Panc1 (cell line): ENCODE measurements at places on chromosomes 5 and 9.

GRCh38 chr9:86577420-86578333 is 223.5 kb upstream of the TUT7 start:
- no peak for DNase-seq

DNA sequence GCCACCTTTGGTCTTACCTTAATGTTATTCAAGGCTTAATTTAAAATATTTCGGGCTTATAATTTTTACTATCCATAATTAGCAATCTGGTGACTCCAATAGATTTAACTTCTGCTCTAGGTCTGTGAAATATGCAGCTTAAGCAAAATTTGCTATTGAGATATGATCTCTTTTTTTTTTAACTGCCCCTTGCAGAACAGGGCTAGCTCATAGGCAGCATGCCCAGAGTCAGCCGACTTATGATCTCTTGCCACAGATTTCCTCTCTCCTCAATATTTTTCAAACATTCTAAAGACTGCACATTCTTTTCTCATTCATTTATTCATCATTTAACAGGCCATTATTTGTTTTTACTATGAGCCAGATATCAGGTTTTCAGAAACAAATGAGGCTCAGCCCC is 4.5 kb downstream of the TTC23L start:
- no peak for DNase-seq

DNA sequence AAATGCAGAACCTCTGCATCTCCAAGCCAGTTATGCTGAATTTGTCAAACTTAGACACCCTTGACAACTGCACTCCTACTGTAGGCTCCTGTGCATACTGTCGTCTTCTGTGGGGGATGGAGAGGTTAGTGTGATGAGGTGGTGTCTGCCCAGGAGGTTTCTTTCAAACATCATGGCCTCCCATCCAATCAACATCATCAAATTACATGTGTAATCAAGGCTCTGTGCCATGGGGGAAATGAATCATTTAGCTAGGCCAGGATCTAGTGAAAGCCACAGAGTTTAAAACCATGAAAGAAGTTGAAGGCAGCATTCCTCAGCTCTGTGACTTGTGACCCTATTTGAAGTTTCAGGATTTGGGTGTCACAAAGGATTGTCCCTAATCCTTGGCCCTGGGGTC is 240.6 kb downstream of the MARCHF11 start:
- no peak for DNase-seq

DNA sequence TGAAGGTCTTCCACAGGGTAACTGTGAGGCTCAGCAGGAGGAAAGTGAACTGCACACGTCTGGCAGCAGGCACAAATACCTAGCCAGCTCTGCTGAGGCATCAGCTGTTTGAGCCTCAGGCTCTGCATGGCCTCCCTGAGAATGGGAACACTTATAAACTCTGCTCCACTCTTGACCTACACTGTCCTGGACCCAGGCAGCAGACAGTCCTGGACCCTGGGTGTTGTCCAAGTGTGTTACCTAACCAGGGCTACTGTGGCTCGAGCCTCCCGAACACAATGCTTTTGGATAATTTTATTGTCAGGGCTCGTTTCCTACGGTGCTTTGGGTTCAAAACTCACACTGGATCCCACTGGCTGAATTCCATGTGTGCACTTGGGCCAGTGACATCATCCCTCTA is 497.9 kb downstream of the SEMA5A start:
- DNase-seq = no peak

DNA sequence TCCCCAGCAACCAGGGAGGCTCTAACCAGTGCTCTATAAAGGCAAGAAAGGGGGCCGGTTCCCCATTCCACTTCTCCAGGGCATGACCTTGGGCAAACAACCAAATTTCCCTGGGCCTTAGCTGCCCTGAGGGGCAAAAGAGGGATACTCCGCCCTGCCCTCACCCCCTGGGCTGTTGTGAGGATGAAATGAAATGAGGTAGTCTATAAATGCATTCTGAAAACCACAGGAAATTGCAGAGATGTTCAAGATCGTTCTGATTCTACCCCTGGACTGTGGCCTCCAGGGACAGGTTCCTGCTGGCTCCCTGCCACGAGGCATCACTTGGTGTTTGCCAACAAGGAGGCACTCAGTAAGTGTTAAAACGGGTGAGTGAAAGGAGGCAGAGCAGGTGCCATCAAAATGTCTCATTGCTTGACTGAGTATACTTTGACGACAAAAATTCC is 5.7 kb downstream of the RAPGEF1 start:
- no peak for DNase-seq

- no peak for DNase-seq
Measured at GRCh38 chr5:118208031-118208453, 780.3 kb downstream of the DTWD2 start.

GRCh38 chr9:2271426-2271825 is 256.3 kb downstream of the SMARCA2 start:
- DNase-seq = no peak

DNA sequence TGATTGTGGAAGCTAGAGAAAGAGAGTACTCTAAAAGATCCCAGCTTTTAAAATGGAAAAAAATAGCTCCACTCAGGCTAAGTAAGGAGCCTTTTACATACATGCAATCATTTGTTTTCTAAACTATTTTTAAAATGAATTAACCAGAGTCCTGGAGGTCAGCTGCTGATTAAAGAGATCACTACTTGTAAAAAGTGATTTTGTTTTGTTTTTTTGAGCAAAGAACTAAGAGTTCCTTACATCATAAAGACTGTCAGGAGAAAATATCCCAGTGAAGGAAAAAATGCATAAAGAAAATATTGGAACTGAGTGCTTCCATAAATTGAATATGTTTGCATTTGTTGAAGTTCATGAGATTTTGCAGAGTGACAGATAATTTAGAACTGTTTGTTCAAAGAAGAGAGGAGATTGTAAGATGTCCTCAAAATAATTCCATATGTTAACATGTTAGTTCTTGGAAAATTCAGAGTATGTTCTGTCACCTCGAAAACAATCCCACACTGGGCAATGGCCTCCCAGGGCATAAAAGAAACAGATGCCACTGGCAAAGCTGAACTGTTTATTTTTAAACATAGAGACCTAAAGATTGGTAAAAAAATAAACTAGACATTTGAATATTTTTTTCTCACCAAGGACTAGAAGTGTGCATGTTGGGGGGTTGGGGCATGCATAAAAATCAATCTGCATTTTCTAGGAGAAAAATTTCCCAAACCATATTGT is 264.7 kb downstream of the NPR3 start:
- DNase-seq = no peak

DNA sequence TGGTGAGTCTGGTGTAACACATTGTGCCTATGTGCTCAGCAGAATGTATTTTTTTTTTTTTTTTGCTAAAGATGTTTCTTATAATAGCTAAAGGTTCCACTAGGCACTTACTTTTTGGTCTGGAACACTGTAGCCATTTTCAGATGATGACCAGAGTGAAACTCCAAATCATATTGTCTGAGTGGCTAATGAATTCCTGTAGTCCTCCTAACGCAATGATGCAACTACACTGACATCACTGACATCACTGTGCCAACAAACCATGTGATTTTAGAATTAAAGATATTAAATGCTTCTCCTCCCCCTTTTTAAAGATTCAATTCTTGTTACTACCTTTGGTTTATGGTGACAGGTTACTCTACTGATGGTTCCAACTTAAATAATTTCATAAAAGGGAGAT is 28.8 kb downstream of the JAKMIP2 start:
- DNase-seq = no peak

DNA sequence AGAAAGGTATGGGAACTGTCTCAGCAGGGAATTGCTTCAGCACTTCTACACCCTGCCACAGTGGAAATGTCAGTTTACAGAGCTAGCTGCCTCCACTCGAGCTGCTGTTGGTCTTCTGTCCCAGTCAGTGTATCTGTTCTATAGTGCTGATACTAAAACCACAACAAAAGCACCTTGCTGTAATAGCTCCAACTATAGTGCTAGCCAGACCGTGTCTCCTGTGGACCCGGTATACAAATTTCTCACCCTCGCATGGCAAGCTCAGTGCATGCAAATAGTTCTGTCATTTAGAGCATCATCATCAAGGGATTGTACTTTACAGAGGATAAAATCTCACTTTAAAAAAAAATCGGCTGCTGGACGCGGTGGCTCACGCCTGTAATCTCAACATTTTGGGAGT is 51.5 kb upstream of the IQGAP2 start:
- DNase-seq = no peak

DNA sequence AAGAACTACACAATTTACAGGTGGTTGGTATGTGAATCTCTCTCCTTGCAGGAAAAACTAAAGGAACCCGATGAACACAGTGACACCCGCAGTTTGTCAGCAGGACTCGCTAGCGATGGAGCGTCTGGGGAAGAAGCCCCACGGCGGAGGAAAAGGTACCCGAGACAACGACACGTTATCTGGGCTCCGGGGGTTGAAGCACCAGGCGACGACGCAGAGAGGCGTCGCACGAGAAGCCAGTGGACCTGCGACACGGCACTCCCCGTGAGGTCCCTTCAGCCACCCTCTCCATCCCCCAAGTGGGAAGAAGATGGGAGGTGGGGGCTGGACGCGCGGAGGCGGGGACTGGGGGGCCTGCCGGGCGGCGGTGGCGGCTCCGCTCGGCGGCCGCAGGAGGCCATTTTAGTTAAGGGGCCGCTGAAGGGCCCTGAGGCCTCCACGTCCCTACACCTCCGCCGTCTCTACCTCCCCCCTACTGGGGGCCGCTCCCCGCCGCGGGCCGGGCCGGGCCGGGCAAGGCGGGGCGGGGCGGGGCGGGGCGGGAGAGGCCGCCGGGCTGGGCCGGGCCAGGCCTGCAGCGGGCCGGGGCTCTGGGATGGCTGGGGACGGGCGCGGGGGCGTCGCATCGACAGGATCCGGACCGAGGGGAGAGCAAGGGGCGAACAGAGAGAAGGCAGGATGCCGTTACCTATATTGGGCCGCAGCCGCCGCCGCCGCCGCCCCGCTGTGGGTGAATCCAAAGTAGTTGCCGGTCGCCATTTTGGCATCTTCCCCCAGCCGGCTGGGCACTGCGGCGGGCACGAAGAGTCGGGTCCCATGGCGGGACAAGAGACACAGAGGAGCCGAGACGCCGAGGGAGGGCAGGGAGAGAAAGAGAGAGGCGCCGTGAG is 754 bp downstream of the ZFR start:
- DNase-seq = no peak

GRCh38 chr5:50435168-50435567 is 5.9 kb downstream of the EMB start:
- no peak for DNase-seq

- no peak for DNase-seq
Measured at GRCh38 chr5:8961219-8961618, 584.7 kb downstream of the SEMA5A start.

- no peak for DNase-seq
Measured at GRCh38 chr5:172721455-172722326, 49.3 kb downstream of the DUSP1 start.

- DNase-seq = no peak
Measured at GRCh38 chr5:131406076-131406475, 142.2 kb downstream of the CDC42SE2 start.

- DNase-seq = peak; percentile 73
Measured at GRCh38 chr9:109012009-109012875, 1.1 kb downstream of the CTNNAL1 start.

- no peak for DNase-seq
Measured at GRCh38 chr9:132366481-132366880, 11.7 kb upstream of the SETX start.

GRCh38 chr5:109451146-109451545 is 41.4 kb upstream of the PJA2 start:
- DNase-seq = no peak

GRCh38 chr5:158698768-158699284 is 400.9 kb downstream of the EBF1 start:
- no peak for DNase-seq

DNA sequence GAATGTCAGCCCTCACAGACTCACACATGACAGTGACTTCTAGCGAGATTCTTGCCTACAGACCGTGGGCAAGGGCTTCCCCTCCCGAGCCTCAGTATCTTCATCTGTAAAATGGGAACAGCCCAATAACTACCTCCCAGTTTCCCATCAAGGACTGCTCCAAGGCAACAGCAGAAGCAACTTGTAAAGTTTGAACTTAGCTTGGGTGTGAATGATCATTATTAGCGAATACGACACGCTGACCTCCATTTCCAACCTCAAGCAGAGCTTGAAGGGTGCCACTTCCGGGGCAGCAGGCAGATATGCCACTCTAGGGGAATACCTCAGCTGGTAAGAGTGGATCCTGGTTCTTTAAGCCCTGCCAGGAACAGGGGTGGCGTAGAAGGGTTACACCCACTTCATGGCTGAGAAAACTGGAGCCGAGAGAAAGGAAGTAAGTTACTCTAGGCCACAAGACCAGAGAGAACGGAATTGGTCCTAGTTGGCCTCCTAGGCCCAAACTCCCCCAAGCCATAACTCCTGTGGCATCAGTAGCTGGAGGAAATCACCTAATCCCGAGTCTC is 2.0 kb downstream of the RNF44 start:
- DNase-seq = no peak

GRCh38 chr9:136193127-136193890 is 11.6 kb downstream of the LHX3 start:
- no peak for DNase-seq

DNA sequence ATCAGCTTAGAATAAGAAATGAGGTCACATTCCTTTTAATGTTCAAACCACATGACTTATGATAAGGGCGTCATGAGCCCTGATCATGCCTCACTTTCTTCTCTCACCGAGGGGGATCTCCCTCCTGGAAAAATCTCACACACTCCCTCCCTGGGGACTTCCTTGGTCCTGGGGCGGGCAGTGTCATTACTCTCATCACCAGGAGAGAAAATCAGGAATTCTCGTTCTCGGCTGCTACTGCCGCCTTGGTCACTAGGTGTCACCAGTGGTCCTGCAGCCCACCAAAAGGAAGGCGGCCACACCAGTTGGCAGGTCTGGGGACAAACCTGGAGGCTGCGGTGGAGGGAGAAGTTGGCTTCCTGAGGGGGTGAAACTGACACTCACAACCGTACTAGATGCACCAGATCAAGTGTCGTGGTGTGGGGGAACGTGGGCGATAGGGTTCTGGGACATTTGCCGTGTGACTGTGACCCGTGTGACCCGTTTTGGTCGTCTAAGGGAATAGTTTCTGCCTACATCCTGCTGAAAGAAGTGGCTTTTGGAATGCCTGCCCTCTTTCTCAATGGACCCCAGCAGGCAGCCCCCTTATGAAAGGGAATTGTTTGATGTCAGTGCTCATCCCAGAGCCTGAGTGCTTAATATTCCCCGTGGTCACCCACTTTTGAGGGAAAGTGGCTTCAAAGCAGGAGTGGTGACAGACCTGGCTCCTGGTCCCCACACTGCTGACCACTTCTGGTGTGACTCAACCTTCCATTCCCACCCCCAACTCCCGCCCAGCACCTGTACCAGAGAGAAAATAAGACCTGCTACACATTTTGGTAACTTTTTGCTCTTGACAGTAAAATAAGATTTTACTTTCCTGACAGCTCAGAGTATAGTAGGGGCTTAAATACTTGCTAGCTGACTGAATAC is 63.2 kb downstream of the ACER2 start:
- no peak for DNase-seq
